ENCODE measurements at places on chromosomes 5 and 9.
A peak's percentile ranks its signal among the peaks of the same experiment; 100 is the strongest.

GRCh38 chr5:56838409-56839039, 23.2 kb downstream of the MAP3K1 start:
- DNase-seq = peak; percentile 55

DNA sequence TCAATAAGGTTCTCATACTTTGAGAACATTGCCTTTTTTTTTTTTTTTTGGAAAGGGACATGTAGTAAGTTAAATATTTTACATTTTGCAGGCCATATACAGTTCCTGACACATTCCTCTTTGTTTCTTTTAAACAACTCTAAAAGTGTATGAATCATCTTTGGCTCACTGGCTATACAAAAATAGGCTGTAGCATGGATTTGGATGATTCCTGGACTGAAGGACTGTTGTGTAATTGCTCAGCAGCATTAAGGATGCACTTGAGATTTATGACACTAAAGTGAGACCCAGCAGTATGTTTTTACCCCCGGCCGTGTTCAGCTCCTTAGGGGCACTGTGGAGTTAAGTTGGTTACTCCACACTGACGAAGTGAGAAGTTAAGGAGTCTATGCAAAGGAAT, 41.3 kb downstream of the VPS13A start:
- DNase-seq = no peak

GRCh38 chr5:129496864-129497595, 36.9 kb downstream of the ADAMTS19 start:
- no peak for DNase-seq

- no peak for DNase-seq
Observed at GRCh38 chr9:88697764-88698432, 162.9 kb downstream of the NXNL2 start.

DNA sequence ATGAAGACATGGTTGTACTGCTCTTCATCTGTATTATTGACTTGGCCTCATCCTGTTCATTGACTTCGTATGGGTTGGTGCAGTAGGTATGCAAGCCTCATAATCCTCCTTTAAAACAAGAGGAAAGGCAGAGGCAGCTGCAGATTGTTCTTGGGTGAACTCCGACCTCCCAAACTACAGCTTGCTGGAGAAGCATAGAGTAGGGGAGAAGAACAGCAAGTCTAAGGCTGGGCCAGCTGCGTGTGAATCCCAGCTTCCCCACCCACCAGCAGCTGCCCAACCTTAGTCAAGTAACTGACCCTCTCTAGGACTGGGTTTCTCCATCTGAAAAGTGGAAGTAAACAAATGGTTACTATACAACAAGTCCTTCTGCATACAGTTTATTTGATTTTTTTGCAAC, 114.5 kb upstream of the WWC1 start:
- no peak for DNase-seq

DNA sequence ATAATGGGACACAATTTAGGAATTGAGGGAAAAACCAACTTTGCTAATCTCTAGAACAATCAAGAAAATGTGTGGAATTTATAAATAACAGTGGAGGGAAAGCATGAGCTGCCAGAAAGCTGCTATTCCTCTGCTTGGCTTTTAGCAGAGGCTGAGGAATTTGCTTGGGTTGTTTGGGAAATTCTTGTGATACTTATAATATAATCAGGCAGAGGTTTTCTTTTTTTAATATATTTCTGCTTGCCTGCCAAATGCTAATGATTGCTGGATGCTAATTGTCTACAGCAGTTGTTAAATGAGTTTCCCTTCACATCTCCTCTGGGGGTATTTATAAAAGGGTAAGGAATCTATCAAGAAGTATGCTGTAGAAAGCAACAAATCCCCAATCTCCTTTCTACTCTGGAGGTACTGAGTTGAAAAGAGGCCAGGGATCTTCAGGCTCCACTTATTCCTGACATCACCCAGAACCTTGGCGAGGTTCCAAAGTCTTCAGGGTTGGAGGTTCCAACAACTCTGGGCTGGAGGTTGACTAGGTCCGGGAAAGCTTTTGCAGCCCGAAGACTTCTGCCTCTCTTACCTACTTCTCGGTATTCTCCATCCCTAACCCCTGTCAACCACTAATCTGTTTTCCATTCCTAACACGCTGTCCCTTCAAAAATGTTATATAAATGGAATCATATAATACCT, 60.4 kb upstream of the TMED7 start:
- DNase-seq = no peak

GRCh38 chr5:172402531-172403188, 51.7 kb downstream of the SH3PXD2B start:
- DNase-seq = no peak

DNA sequence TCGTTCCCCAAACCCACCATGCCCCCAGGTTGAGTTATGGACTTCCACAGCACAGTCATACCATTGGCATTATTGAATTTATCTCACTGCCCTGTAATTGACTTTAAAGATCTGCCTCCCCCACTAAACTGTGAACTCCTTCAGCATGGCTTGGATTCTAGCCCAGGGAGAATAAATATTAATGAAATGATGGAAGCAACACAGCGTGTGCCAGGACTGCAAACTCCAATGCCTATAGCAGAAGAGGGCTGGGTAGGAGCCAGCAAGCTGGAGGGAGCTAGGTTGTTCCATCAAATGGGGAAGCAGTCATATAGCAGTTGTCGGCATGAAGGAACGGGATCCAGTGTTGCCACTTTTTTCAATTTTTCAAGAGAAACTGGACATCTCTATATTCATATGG, 69.0 kb upstream of the MSX2 start:
- no peak for DNase-seq

DNA sequence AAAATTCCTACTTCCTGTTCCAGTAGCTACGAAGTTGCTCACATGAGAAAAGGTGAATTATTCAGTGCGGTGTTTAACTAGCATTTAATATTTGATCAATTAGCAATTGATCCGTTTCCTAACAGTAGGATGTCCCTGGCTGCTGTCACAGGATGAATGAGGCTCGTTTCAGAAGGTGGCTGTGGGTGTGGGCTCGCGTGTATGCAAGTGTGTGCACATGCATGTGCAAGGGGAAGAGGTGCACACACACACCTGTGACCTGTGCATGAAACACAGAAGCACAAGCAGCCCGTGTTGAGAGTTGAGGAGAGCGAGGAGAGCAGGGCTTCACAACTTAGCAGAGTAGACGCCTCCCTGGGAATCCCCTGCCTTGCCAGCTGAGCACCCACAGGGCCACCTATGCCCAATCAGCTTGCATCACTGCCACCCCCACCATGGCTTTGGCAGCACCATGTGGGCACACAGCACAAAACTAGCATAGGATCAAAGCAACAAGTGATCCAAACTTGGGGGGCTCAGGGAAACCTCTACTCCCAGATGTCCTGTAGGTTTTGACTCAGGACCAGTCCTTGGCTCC, 107.2 kb downstream of the C5orf15 start:
- no peak for DNase-seq

- DNase-seq = no peak
Observed at GRCh38 chr5:94702729-94703128, 84.3 kb downstream of the SLF1 start.

- no peak for DNase-seq
Observed at GRCh38 chr9:31744589-31744988, 639.9 kb upstream of the ACO1 start.
